H7 (cell line): ENCODE measurements at places on chromosomes 2 and 18.

- no peak for DNase-seq
Observed at GRCh38 chr2:106339132-106339531, 129.1 kb downstream of the RGPD3 start.

GRCh38 chr2:27408601-27409320 lies 630 bp downstream of the PPM1G start:
- DNase-seq = peak; percentile 81

DNA sequence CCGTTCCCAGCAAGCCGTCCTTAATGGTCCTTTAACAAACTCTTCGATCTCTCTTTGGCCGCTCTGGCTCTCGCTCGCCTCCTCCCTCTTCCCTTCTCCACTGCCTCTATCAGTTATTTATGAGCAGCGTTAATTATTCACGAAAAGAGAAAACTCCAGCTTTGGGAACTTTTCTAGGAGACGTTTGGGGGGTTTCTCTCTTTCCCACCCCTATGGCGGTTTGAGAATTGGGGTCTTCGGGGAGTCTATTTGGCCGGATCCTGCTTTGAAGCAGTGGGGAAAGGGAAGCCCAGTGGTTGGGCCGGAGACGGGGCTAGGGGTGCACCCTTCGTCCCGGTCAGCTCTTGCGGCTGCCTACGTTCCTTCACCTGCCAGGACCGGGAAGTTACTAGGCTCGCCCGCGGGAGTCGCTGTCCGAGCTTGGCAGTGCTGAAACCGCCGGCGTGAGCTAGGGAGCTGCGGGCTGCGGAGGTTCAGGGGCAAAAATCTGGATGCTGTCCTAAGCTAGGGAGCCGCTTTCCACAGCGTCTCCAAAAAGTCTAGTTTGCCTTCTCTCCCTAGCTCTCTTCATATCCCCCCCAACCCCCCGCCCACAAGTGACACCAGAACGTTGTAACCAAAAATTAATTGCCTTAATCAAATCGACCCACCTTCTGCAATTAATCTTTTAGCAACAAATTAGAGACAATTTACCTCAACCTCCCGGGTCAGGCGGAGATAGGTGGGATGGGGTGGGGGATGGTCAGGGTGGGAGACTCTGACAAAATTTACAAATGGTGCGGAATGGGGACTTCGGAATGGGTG lies 8.9 kb upstream of the SKOR2 start:
- peak; percentile 90 for DNase-seq

DNA sequence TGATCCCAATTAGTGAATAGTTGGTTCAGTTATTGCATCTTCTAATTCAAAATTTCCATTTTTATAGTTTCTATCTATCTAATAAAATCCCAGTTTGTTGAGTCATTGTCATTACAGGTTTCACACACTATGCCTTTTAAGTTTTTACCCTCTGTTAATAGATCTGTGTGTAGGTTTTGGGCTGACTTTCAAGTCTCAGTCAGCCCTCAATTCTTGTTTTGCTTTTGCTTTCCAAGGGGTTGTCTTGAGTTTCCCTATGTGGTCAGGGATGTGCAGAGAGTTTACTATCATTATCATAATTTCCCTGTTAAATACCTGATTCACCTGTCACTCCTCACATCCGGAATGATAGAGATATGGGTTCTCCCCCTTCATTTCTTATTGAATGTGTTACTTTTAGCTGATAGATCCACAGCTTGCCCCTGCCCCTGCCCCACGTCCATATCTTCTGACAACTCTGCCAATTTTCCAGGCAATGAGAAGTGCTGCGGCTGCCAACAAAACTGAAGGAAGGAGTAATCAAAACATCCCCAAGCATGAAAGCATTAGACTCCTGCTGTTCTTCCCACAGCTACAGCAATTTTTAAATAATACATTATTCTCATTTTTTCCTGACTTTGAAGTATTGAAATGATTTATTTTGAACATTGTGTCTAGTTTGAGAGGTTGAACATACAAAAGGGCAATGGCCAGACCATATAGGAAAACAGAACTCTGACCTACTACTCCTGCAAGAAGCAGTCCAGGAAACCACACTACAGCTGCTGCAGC lies 1064.8 kb downstream of the SUCLG1 start:
- no peak for DNase-seq

DNA sequence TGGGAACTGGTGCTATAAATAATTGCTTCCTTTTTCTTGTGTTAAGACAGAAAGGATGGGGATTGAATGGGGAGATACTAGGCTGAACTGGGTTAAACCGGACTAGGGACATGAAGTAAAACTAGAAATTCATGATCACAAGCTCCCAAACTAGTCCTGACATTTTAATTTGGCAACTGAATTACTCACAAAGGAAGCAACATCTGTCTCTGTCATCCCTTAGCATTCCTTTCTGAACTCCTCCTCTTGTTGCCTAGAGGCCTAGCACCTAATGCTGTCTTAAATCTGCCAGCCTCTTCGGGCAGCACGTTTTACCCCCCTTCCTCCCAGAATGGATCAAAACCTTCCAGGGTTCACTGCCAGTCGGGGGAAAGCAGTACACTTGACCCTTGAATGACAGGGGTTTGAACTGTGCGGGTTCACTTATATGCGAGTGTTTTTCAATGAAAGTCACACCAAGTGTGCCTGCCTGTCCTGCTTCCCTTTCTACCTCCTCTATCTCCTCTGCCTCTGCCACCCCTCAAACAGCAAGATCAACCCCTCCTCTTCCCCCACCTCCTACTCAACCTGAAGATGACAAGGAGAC lies 8.2 kb downstream of the KCTD1 start:
- no peak for DNase-seq

DNA sequence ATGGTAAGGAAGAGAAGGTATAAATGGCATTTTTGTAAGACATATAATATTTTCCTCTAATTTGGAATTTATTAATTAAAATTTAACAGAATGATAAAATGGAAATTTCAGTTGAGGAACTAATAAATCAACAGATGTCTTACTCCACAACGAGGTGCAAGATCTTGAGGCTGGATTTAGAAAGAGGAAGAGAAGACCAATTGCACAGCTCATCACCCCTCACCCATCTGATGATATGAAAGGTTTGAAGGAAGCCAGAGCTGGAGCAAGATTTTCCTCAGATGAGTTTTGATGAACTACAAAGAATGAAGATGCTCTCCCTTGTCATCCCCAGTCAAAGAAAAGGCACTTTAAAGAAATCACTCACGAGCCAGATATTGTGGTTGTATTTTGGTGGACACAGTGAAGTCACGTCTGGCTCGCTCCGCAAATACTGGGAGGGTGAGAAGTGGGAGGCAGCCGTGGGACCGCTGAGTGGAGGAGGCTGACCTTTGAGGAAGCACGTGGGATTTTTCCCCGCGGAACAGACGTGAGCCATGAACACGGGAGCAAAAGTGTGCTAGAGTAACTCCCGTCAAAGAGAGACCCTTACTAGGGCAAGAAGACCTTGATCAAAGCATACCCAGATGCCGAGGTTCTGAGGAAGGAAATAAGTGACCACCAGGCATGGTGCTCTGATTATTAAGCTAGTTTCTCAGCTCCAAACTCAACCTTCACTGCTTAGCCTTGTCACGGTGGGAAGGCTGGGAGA lies 511.4 kb downstream of the RNF144A start:
- no peak for DNase-seq

GRCh38 chr2:128350736-128351135 lies 32.1 kb upstream of the HS6ST1 start:
- DNase-seq = no peak
